ENCODE measurements at places on chromosomes 11 and 22. TPM values are rescaled to one million over a fixed set of nuclear protein-coding genes. Genes with fewer than 3 reads are reported as not detected.

The CBLIF gene
- not detected for total RNA-seq

The TECTA gene
- total RNA-seq: 0.77 TPM

The DEAF1 gene
- total RNA-seq: 58.4 TPM

The JHY gene
- total RNA-seq: 0.46 TPM

The OR2D2 gene
- total RNA-seq: 0.29 TPM

The APOA4 gene
- not detected for total RNA-seq

The ART1 gene
- total RNA-seq: not detected

The SCUBE2 gene
- total RNA-seq: 1.2 TPM

The DEFB131B gene
- not detected for total RNA-seq

The ADAMTS15 gene
- total RNA-seq: 4.9 TPM

The SCARF2 gene
- 9.8 TPM for total RNA-seq

The IL17RA gene
- 9.9 TPM for total RNA-seq

The MS4A6A gene
- total RNA-seq: not detected

All from H1 (cell line).